ENCODE measurements at places on chromosomes 2 and 18.

DNA sequence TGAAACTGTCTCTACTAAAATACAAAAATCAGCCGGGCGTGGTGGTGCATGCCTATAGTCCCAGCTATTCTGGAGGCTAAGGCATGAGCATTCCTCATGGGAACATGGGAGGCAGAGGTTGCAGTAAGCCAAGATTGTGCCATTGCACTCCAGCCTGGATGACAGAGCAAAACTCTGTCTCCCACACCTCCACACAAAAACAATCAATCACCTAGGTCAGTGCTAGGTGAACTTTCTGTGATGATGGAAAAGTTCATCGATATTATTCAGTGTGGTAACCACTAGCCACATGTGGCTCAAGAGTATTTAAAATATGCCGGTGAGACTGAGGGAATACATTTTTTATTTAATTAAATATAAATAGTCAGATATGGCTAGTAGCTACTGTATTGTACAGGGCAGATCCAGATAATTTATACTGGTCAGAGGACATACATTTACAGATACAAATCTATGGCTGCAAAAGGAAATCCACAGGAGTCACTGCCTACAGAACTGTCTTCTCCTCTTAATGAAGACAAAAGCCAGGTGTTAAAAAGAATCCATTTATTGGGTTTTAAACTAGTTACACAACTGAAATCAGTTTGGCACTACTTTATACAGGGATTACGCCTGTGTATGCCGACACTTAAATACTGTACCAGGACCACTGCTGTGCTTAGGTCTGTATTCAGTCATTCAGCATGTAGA, 3.9 kb upstream of the GPR75 start:
- no peak for DNase-seq

DNA sequence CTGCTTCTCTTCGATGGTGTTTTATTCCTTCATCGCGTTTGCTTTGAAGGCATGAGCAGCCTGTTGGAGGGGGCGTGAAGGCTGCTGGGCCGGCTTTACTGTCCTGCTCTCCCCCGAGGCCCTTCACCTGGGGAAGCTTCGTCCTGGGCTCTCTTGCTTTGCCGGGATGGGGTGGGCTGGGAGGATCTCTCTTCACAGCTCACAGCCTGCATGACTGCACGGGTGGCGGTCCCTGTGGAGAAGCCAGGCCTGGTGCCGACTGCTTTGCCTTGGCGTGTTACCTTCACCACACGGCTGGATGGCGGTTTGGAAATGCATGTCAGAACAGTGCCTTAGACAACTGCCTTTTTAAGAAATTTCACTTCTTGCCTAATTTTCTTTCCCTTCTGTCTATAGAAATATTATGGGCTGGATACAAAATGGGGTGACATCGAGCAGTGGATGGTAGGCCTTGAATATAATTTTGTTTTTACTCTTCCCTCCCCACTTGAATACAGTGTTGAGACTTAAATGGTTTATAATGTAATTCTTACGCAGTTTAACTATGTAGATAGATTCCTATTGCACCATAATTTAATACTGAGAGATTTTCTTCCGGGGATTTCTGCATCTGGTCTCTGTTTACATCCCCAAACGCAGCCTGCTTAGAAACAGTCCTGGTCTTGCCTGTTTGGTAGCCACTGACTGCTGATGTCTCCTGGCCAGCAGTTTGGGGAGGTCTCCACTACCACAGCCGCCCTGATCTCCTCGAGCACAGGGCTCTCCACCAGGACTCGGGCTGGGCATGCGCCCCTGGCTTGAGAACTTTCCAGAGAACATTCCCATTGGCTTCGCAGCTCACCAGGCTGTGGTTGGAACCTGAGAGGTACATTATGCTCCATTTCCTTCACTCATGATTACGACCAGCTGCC, 81.0 kb upstream of the RBM44 start:
- DNase-seq: no peak

DNA sequence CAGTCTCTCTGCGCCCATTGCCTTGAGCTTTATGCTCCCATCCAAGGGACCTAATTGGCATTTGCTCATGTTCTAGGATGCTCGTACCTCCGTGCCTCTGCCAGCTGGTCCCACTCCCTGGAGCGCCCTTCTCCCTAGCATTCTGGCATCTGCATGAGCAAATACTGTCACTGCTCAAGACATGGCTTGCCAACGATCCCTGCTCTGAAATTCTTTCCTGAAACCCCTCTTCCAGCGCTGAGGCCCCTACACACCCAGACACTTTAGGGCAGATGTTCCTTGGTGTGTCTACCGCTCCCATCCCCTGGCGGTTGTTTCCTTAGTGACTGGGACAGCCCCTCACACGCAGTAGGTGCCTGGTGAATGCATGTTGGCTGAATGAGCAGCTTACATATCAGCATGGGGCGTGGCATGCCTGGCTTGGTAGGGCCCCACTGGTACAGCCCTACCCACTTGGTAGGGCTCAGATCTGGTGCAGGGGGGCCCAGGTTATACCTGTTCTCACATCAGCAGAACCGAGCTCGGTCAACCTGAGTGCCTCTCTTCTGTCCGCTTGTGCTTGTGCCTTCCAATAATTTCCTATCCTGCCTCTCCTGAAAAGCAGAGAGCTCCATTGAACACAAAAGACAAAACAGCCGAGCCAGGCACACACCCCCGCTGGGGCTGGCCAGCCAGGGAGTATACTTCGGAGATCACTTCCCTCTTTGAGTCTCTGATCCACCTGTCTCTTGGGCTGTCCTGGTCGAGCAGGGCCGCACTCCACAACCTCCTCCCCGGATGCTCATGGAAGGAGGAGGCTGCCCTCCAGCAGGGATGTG, 59.2 kb downstream of the INHBB start:
- no peak for DNase-seq

- no peak for DNase-seq
Observed at GRCh38 chr2:43269706-43270105, 43.3 kb upstream of the ZFP36L2 start.

DNA sequence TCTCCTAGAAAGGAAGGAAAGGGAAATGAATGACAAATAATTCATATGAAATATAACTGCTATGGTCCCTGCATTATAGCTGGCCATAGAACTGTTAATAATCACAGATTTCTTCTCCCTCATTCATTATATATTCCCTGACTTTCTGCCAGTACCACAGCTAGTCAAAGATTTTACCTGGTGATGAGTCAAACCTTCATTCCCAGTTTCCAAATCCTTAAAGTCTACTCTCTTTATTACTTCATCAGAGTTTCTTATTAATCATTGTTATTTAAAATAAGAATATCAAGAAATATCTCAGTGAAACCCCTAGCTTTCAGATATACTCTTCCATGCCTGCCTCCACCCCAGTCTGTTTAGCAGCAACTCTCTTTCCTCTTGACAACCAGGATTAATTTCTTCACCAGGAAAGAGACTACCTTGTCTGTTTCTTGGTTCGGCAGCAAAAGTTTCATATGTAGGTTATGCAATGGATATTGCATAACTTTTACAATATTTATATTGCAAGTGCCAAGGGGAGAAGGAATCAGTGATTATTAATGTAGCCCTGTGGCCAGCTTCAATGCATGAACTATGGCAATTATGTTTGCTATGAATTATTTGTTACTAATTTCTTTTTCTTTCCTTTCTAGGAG, 533.8 kb downstream of the FBXO15 start:
- no peak for DNase-seq

- DNase-seq: no peak
Observed at GRCh38 chr18:68721681-68722583, 7.0 kb upstream of the TMX3 start.

DNA sequence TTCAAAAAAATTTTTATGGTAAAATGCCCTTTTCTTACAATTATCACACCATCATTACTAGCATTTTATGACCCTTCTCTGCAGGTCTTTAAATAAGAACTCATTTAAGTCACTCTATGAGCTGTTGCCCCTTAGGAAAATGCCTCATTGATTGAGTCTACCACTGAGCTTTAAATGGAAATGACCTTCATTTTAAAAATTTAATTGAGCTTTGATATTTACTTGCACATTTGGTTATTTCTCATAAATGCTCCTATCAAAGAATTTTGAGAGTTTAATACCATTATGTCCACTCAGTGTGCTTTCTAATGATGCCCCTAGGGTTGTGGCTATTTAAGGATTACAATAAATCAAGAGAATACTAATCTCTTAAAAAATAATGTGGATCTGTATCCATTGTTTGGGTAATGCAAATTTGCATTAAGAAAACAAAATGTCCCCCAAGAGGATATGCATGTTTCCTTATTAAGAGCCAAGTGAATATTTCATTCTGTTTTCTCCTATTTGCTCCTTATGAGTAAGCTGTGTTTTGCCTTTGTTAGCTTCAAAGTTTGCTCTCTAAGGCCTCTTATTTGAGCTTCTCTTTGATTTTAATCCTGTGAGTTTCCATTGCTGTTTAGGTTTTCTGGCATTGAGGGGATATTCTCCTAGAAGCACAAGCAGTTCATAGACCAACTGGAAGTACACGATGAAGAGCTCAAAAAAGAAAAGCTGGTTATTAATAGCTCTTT, 69.8 kb downstream of the CERS6 start:
- DNase-seq: no peak

DNA sequence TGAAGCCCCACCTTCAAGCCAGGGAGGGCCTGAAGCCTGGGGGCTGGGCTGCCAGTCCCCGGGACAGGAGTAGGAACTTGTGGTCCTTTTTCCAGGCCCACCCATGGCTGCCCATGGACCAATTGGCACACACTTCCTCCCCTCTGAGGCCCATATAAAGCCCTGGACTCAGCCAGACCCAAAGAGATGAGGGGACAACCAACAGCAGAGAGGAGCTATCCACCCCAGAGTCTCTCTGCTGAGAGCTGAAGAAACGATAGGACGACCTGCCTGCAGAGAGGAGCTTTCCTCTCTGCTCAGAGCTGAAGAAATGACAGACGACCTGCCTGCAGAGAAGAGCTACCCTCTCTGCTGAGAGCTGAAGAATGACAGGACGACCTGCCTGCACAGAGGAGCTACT, 43.8 kb upstream of the PEX13 start:
- no peak for DNase-seq

DNA sequence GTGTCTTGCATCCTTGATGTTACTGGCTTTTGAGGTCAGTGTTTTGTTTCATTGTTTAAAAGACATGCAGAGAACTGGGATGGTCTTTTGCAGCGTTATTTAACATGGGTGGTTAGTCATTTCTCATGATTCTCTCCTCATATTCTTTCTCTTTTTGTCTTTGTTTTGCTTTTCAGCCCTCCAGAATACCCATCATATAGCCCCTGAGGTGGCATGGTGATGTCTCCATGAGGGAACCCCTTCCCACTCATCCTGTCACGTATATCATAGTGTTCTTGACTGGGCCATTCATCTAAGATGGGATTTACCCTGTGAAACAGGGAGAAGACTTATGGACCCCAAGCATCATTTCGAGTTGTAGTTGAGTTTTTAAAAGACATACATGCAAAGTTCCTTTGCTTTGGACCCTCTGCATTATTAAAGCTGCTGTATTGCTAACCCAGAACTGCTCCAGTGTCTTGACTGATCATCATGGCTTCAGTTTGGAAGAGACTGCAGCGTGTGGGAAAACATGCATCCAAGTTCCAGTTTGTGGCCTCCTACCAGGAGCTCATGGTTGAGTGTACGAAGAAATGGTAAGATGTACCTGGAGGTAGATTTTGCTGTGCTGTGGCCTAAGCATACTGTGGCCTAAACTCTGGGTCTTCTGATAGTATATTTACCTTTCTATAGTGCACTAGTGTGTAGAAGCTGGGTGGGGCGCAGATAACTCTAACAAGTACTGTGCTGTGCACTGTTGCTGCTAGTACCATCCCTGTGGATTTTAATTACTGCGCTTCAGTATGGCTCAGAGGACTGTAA, 1.4 kb downstream of the EHBP1 start:
- DNase-seq: no peak

DNA sequence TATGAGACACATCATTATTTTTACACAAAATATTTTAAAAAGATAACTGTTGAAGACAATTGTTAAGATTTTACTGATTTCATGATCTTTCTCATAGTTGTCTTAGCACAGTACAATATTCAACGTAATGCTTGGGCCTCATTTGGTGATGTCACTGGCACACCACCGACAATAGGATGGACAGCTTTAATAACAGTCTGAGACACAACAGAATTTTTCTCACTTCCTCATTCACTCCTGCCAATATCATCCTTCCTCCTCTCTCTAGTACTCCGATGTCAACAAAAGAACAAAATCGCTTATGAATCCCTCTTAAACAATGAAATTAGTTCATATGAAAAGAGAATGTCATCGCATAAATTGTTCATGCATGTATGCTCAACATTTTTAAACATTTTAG, 461.9 kb upstream of the CDH7 start:
- DNase-seq: no peak

DNA sequence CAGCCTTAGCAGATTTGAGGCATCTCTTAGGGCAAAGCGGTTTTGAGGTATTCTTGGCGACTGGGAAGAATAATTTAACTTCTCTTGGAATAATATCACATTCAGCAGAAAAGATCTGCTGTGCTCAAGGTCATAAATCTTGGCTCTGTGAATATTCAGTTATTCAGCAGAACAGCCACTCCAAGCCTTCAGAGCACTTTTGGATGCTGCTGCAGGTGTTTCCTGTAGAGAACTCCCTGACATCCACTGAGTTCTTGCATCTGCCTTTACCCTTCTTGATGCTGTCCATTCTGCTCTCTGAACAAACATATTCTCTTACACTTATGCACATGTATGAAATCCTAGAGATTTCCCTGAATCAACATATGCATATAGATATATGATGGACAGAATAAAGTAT, 390.3 kb downstream of the NRXN1 start:
- DNase-seq: no peak

Data from activated CD8-positive, alpha-beta memory T cell treated with anti-CD3 and anti-CD28 coated beads, Interleukin-2, amount 50 U/mL, for 48 hours (primary cell).